ENCODE measurements at places on chromosomes 4 and X. TPM values are rescaled to one million over a fixed set of nuclear protein-coding genes. Genes with fewer than 3 reads are reported as not detected.

Gene LUZP4
- not detected for total RNA-seq

Gene CLDN2
- total RNA-seq = not detected

Gene HPSE
- 1.0 TPM for total RNA-seq

Gene LEF1
- not detected for total RNA-seq

Gene BRS3
- total RNA-seq = not detected

Gene FRMPD4
- not detected for total RNA-seq

Gene TCEAL5
- not detected for total RNA-seq

Gene C1QTNF7
- total RNA-seq = not detected

Gene CTSO
- total RNA-seq = 11.2 TPM

Gene ADH1A
- total RNA-seq = not detected

Gene ELF2
- 33.5 TPM for total RNA-seq

Gene TMPRSS11E
- total RNA-seq = not detected

Gene WAS
- total RNA-seq = not detected

Gene RASL11B
- total RNA-seq = not detected

Gene NSG1
- 0.86 TPM for total RNA-seq

Gene ABLIM2
- total RNA-seq = not detected

Gene TMPRSS11A
- total RNA-seq = not detected

Gene RASGEF1B
- not detected for total RNA-seq

Gene HPF1
- 21.8 TPM for total RNA-seq

Gene ASMT
- total RNA-seq = not detected

Gene NMU
- total RNA-seq = not detected

Gene PRIMPOL
- total RNA-seq = 19.7 TPM

Gene GLRA2
- total RNA-seq = not detected

Gene FGF13
- 4.6 TPM for total RNA-seq

Gene DMRTC1
- total RNA-seq = not detected

Gene SOX3
- not detected for total RNA-seq

Gene CFAP47
- not detected for total RNA-seq

Gene TKTL2
- total RNA-seq = not detected

Gene CABS1
- not detected for total RNA-seq

Gene CCDC120
- total RNA-seq = not detected

Gene NXF3
- 31.4 TPM for total RNA-seq

Gene GRPR
- not detected for total RNA-seq

Gene KLHL4
- total RNA-seq = 0.11 TPM

Gene CYBB
- total RNA-seq = not detected

Gene ASMTL
- 15.7 TPM for total RNA-seq

Gene PLAC8
- not detected for total RNA-seq

Gene KLHL34
- total RNA-seq = not detected

Gene APBB2
- 83.8 TPM for total RNA-seq

Gene MAGEB10
- total RNA-seq = not detected

Gene ASB12
- not detected for total RNA-seq

Gene HERC6
- 0.51 TPM for total RNA-seq

Gene PROM1
- total RNA-seq = not detected

Gene WFS1
- 24.2 TPM for total RNA-seq

Gene CYSLTR1
- total RNA-seq = not detected

Gene ZMAT1
- total RNA-seq = not detected

Gene TMEM35A
- total RNA-seq = 0.76 TPM

Gene TMEM150C
- 0.22 TPM for total RNA-seq

Data from GM23248 (cell line).